ENCODE measurements at places on chromosomes 5 and 9. TPM values are rescaled to one million over a fixed set of nuclear protein-coding genes. Genes with fewer than 3 reads are reported as not detected.

- DNase-seq, result no peak
These were observed 1.5 kb downstream of the DNAJB5 start for GRCh38 chr9:34990908-34991606.

DNA sequence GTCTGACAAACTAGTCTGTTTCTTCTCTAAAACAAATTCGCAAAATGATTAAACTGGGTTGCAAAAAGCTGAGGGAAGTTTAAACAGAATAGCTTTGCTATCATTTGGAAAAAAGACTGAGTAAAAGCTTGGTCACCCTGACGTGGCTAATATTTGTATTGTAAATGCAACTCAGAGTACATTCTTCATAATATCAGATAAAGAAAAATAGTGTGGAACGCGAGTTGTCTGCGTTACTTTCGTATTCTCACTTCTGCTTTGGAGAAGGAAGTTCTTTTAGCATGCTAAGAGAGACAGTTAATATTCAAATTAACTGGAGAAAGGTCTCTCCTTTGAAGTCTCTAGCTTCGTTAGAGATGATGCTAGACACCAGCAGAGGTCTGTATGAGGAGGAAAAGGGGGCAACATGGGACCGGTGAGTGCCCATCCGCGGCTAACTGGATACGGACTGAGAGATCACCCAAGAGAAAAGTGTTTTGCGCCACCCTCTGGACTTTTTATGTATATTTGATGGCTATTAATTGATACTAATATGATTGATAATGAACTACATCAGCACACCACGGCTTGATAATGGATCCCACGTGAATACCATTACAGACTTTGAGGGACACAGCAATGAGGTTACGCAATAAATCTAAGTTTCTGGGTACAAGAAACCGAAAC lies 2.9 kb upstream of the CNTRL start:
- peak; percentile 74 for DNase-seq

DNA sequence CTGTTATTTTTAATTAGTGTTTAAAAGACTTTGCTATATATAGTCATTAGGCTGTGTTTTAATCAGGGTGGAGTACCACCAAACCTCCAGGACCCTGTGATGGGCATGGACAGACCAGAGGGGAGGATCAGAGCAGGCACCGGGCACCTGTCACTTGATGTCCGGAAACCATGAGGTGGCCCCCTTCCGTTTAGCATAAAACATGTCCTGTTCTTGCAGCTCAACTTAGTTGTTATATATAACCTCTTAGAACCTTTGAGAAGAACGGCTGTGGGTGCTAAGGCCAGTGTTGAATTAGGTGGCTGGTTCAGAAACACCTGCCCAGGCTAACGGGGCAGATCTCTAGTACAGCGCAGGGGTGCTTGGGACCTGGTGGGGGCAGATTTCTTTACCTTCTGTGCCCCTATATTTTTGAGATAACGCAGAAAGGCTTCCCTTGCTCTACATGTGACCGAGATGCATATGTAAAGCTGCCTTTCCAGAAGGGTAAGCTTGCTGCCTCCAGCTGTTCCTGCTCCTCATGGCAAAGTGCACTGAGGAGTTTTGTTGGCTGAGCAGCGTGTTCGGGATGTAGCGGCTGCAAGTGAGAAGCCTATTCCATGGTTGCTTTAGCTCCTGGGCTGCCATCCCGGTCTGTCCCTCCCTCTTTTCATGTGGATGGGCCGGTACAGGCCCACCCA lies 255.5 kb downstream of the FANCC start:
- no peak for DNase-seq

DNA sequence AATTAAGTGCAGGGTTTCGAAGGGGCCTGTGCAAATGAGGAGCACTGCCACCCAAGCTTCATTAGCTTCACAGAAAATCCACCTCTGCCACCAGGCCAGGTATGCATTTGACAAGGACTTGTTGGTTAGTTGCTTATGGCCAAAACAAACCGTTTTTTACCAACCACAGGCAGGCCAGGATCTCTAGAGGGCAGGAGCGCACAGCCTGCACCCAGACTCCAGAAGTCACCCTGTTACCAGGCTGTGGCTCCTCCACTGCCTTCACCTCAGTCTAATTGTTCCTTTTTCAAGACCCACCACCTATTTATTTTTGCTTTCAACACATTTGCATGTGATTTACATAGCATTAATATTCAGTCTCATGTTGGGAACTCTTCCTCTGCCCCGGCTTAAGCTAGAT lies 78.3 kb upstream of the HSPA9 start:
- DNase-seq, result peak; percentile 22

- peak; percentile 13 for DNase-seq
These were observed 100.4 kb downstream of the GAPVD1 start for GRCh38 chr9:125361837-125362531.

DNA sequence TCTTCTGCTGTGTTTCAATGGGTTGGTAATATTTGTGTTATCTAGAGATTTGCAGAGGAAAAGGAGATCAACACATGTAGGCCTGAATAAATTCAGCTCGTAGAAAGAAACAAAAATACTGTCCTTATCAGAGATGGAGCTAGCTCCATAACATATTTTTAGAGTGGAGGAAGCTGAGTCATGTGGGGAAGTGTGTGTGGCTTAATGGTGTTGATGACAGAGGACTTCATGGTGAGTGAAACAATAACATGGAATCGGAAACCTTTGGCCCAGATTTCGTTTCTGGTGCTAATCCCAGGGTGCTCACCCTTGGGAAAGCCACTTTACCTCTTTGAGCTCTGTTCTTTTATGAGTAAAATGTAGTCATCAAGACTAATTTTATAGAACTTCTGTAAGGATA lies 825.0 kb downstream of the TLR4 start:
- DNase-seq, result peak; percentile 32

Gene OTP
- not detected for total RNA-seq

Gene PCDHGB2
- 5.7 TPM for total RNA-seq

Gene BTNL3
- not detected for total RNA-seq

Gene C6
- 0.27 TPM for total RNA-seq

Measured in fibroblast of the aortic adventitia (primary cell).